H4 (cell line): ENCODE measurements at places on chromosomes 16 and 17. TPM values are rescaled to one million over a fixed set of nuclear protein-coding genes. Genes with fewer than 3 reads are reported as not detected.

The FOXO3B gene
- 0.46 TPM in 1 of 2 replicates, not detected in the other for total RNA-seq

The NDUFB10 gene
- 360 and 447 TPM in 2 replicates for total RNA-seq

The RAB26 gene
- 1.9 and 3.2 TPM in 2 replicates for total RNA-seq

The ST6GALNAC2 gene
- 0.14 TPM in 1 of 2 replicates, not detected in the other for total RNA-seq

GRCh38 chr17:76866774-76867577, 1.2 kb upstream of the MGAT5B start:
- no peak for DNase-seq

GRCh38 chr17:39759204-39759603, 21.5 kb downstream of the GRB7 start:
- no peak for DNase-seq

GRCh38 chr16:16983582-16983981, 487.2 kb downstream of the XYLT1 start:
- no peak for DNase-seq

DNA sequence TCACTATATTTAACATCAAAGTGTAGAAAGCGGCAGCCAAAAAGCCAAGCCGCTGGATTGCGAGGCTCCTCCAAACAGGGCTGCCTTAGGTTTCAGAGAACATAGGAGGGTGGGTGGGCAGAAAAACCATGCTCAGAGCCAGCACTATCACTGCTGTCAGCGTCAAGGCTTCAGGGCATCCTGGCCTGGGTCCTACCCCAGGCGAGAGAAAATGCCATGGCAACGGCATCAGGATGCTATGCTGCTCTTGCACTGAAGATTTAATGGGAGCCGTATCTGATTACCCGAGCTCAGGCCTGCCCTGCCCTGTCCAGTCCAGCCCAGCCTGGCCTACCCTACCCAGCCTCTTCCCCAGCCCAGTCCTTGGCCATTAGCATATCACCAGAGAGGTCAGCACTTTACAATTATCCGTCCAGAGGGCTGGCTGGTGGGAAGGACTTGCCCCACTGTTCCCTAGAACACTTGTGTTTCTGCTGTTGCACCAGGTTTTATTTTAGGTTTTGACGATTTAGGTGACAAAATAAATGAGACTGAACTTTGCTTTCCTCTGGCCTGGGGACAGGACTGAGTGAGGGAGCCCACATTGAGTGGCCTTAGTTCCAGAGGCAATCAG, 61.1 kb downstream of the TOM1L2 start:
- DNase-seq: no peak

DNA sequence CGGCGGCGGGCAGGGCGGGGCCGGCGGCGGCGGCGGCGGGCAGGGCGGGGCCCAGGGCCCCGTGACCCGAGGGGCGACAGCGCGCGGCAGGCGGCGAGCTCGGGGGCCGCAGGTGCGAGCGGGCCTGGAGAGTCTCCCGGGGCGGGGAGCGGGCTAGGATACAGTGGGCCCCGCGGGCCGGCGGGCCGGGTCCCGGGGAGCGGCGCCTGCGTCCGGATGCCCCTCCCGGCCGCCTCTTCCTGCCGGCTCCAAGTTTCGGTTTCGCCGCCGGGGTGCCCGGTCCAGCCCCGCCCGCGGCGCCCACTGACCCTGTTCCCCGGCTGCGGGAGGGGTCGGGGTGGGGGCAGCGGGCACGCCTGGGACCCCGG, at the start of gene RNF213:
Gene RNF213 (plus strand): TSS at position 62 of the 368 bp plus-strand sequence. CDS start 2,830 bp downstream, outside the sequence.
- no peak for DNase-seq

- DNase-seq: no peak
Measured at GRCh38 chr17:2647957-2648356, 54.5 kb downstream of the PAFAH1B1 start.
